ENCODE measurements at places on chromosomes 11 and 22.

GRCh38 chr11:58465690-58466089 is 23.7 kb upstream of the OR5B12 start:
- no peak for DNase-seq

DNA sequence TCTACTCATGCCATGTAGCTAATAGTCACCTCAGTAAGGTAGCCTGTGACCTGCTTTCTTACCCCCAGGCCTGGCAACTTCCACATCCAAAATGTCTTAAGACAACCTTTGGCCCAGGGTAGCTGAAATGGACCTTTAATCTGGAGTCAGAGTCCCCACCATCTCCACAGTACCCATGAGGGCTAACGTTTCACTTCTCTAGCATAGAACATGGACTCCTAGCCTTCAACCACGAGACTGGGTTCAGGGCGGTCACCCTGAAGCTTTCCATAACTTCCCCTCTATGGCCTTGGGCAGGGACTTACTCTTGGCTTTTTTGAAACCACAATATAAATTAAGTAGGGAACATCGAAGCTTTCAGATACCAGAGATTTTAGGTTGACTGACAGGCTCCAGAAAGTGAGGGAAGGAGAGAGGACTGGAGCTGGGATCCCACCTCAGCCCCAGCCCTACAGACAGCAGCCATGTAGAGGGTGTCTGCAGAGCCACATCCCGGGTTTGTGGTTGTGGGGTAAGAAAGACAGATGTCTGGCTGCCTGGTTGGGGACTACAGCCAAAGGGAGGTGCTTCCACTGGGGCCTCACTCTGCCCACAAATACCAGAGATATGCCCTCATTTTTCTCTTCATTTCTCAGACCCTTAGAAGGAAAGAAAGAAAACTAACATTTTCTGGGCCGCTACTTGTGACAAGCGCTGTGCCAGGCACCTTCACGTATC is 2.6 kb downstream of the TBC1D10A start:
- DNase-seq = no peak

- no peak for DNase-seq
Measured at GRCh38 chr22:29146091-29146560, 59.6 kb upstream of the EMID1 start.

DNA sequence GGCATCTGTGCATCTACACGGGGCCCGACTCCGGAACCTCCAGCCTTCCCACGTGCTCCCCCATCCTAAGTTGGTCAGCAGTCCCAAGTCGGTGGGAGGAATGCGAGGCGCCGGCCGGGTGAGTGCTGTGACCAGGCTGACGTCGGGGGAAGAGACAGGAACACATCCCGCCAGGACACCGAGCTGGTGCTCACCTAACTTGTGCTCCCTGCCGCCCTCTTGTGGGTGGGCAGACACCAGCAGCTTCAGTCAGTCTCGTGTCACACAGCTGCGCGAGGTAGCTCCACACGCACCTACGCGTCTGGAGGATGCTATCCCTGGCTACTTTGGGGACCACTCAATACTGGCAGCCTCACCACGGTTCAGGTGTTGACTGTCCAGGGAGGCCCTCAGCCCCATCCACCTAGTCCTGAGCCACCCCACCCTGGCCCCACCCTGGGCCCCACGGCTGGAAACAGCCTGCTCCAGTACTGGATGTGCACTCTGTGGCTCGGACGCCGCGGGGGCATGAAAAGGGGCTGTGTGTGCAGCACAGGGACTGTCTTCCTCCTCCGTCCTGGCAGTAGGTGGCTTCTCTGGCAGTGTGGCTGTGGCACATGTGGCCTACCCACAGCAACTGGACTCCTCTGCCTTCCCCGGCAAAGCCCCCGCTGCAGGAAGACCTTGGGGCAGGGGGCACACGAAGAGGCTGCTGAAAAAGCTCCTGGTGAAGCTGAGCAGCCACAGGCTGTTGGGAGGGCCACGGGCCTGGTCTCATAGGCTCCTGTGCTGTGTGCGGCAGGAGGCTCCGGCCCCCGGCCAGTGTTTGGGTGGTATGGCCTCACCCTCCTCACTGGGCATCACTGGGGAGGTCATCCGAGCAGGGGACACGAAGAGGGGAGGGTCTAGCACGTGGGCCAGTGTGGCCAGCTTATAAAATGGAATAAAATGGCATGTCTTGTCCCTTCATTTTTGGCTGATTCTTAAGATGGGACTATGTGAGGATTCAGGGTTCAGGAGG is 11.2 kb upstream of the BID start:
- DNase-seq = peak; percentile 53

GRCh38 chr11:116478669-116479668 is 293.8 kb downstream of the BUD13 start:
- DNase-seq = no peak

GRCh38 chr11:105344938-105345337 is 205.4 kb upstream of the CARD18 start:
- DNase-seq = no peak

- DNase-seq = no peak
Measured at GRCh38 chr11:79675081-79675480, 234.3 kb upstream of the TENM4 start.

DNA sequence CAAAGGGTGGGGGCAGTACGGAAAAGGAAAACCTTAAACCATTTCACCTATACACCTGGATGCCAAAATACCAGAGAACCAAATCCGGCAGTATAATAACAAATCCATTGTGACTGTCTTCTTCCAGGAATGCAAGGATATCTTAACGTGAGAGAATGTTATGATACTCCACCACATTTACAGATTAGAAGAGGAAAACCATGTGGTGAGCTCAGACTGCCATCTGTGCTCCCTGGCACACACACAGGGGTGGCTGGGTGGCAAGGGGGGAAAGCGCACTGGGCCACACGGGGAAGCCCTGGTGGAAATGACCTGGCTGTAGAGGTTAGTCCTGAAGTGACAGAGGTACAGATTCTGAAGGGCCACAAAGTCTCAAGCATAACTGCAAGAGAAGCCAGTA is 9.9 kb downstream of the EIF1AD start:
- no peak for DNase-seq

DNA sequence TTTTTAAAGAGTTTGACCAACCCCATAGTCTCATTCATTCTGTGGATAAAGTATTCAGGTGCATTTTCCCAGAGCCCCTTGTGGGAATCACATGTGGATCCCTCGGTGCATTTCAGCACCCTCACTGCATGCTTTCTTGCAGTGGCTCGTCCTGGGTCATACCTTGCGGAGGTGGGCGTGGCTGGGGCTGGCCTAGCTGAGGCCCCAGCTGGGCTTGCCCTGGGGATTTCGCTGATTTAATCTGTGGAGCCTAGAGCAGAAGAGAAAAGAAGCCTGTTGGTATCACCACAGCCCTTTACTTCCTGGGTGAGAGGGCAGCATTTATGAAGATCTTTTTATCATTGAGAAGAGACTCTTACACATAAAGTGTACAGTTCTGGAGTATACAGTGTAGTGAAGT is 53.1 kb downstream of the FBXO7 start:
- DNase-seq = peak; percentile 82

DNA sequence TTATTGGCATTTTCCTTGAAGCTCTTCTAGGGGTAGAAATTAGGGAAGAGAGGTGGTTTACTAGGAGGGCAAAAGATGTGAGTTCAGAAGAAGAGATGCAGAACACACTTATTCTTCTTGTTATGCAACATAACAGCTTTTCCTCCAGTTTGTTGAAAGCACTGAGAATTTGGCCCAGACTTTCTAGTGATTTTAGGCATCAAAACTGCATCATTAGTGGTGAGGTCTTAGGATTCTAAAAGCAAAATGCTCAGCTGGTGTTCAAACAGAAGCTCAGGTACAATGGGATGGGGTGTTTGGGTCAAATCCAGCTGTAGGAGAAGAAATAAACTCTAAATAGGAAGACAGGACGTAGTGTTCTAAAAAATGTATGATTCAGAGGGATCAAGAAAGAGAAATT is 221.1 kb downstream of the OPCML start:
- no peak for DNase-seq

DNA sequence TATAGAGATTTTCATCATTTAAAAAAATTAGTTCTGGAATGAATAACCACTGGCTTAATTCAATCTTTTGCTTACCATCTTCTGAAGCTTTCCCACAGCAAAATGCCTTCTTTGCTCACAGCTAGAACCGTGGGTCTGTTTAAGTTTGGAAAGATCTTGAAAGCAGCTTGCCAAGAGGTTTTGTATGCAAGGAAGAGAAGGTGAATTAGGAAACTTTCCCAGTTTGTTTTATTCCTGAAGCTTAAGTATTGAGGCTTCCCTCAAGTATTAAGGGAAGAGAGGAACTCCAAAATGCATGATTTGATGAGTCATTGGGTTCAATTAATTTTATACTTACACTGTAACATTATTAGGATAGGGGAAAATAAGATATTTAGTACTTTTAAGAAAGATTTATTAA is 1.9 kb upstream of the ARHGEF12 start:
- no peak for DNase-seq

DNA sequence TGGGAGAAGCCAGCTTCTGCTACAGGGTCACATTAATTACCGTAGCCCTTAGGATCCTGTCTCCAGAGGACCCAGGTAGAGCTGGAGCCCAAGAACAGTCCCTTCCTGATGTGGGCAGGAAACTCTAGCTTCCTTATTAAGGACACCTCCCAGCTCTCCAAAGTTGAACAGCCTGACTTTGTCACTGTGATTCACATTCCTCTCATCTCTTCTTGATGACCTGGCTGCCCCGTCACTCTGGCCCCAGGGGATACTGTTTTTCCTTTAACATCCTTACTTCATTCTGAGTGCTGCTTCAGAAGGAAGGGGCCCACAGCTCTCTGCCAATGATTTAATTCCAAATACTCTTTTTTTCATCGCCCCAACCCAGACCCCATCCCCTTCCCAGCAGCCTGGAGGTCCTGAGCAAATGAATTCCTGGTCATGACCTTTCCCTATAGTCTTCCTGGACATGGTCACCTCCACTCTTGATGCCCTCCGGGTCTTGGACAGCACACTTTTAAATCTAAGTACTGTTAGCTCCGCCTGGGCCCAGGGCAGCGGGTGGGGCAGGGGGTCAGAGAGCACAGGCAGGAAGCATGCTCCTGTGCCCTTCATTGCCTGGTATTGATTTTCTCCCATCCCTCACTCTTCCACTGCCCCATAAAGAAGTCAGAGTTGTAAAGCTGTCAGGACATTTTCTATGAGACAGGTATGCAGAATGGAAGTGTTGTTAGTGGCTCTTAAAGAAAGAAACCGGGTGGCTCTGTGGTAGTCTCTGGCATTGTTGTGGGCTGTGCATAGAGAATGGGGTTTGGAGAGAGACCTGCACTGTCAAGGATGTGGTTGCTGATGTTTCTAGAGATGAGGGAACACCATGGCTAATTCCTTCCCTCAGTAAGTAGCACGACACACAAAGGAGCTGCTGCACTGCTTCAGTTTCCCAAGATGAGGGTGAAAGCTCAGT is 22.3 kb upstream of the SPON1 start:
- DNase-seq = no peak

- no peak for DNase-seq
Measured at GRCh38 chr11:26473216-26474194, 98.6 kb downstream of the MUC15 start.

DNA sequence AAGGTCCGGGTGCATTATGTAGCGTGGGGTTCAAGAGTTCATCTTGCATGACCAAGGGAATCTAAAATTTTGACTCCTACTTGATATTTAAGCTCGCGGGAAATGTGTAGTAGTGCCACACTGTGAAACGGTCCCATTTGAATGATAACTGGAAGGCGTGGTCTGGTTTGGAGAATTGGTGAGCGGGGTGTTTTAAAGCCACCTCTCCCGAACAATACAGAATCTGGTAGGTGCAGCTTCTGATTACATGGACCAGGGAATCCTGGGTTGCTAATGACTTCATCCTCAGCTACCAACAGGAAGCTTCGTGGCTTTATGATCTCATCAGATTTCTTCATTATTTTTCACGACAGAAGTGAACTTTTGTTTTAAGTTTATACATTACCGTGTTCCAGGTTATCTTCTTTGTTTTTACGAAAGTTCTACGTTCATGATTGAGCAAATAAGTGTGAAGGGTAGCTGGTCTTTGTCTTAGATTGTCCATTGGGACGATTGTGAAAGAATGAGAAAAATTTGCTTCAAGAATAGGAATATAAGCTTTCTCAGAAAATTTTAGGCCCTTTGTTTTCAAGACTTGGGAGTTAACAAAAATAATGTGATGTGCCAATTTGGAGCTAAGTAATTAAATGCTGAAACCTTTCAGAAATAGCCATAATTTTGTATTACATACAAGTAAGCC is 1.7 kb downstream of the QSER1 start:
- DNase-seq = peak; percentile 21

- DNase-seq = no peak
Measured at GRCh38 chr22:36347094-36347493, 40.7 kb downstream of the MYH9 start.

GRCh38 chr11:60964801-60965200 is 6.7 kb upstream of the CD6 start:
- no peak for DNase-seq

GRCh38 chr11:119284344-119285157 is 32.4 kb downstream of the MCAM start:
- DNase-seq = peak; percentile 36

GRCh38 chr11:117908959-117909610 is 20.1 kb downstream of the TMPRSS13 start:
- DNase-seq = no peak

DNA sequence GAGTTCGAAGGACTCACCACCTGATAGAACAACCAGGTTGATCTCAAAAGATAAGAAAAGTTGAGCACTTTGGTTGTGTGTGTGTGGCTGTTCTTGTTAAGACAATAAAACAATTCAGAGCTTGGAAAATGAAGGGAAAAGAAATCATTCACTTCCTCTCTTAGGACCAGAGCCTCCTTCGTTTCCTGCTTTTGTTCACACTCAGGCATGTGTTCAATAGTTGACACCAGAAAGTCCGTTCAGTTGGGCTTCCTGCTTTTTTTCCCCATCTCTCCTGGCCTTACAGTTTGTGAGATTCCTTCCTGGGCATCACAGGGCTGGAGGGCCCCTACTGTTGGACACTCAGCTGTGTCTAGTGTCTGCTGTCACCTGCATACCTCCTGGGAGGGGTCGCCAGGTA is 48.0 kb downstream of the TSPAN18 start:
- DNase-seq = no peak

DNA sequence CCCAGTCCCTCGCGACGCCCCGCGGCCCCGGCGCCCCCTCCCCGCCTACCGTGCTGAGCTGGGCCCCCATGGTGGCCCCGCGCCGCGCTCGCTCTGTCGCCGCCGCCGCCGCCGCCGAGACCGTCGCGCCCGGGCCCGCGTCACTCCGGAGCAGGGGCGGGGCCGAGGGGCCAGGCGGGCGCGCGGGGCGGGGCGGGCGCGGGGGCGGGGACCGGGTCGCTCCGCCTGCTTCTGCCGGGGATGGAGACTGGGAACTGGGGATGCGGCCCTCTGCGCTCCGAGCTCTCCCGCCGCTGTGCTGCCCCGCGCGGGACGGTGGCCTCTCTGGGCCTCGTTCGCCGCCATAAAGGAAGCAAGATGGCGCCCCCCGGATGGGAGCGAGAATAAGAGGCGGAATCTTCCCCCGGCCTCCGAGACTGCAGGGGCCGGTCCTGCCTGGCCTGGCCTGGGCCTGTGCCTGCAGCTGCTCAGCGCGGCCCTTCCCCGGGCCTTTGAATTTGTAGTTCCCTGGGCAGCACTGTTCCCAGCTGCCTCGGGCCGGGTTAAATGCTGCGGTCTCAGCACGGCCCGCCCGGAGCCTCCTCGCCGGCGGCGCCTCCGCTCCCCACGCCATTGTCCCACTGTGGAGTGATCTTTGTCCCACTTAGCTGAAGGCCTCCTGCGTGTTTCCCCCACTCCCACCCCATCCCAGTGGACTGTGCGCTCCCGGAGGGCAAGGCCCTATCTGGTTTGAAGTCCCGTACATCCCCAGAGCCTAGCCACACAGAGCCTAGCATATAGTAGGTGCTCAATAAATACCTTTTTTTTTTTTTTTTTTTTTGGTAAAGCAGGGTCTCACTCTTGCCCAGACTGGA is at the start of gene CYB5R3:
Gene CYB5R3, minus strand, starts transcription at position 147 of the 854 bp plus-strand sequence. Its CDS starts 77 bp downstream, at position 70.
- peak; percentile 91 for DNase-seq

All from COLO829 (cell line).